Stimulated activated CD4-positive, alpha-beta T cell treated with anti-CD3 and anti-CD28 coated beads, Interleukin-2, amount 100 ng/mL, for 24 hours (primary cell): ENCODE measurements at places on chromosomes 13 and 19.
A peak's percentile ranks its signal among the peaks of the same experiment; 100 is the strongest.

DNA sequence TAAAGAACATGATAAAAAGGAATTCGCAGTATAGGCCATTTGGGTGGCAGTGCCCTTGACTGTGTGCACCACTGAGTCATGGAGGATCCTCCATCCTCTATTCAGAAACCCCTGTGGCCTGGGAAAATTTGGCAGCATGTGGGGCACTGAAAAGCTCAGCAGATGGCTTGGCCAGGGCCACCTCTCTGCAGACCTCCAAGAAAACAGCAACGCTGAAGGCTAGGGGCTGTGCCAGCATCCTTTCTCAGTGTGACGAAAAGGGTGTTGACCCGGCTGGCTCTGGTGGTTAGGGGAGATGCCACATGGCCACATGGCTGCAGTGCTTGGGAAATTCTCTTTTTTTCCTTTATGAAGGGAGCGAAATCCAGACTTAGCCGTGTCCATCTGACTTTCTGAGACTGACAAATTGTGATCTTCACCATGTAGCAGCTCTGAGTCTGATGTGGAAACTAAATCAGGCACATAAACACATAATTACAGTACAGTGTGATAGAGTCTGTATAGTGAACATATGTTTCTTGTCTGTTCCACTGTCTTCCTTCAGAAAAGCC is 178.0 kb downstream of the KCTD12 start:
- DNase-seq, result no peak

DNA sequence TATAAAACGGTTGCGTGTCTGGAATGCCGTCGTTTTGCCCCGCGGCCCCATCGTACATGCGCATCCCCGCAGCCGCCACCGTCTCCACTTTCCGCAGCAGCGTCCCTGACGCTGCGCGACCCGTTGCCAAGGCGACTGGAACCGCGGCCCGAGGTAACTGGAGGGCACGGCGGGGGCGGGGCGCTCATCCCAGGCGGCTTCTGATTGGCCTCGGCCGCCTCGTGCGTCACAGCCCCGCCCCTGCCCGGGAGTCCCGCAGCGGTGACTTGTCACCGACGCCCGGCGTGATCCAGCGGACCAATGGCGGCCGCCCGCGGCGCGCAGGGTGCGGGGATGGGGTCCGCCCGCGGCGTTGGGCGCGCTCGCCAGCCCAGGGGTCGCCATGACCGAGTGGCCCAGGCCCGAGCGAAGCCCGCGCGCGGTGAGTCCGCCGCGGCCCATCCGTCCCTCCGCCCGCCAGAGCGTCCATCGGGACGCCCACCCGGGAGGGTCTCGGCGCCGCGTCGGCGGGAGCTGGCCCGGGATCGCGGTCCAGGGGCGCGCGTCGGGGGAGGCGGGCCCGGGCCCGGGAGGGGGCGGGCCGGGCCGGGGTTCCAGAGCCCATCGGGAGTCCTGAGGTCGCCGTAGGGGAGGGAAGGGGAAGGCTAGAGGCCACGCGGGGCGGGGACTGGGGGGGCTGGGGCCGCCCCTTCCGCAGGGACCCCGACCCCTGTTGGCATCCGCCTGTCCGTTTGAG is at the start of gene ZSCAN1:
Gene ZSCAN1, plus strand, starts transcription at position 285 of the 736 bp plus-strand sequence. CDS start 3,812 bp downstream, outside the sequence.
- DNase-seq, result peak; percentile 43

GRCh38 chr19:13461536-13461935 is 44.7 kb downstream of the CACNA1A start:
- no peak for DNase-seq

- peak; percentile 89 for DNase-seq
These were observed at the start of gene ZNF71 for GRCh38 chr19:56594783-56595547. Gene ZNF71 (plus strand): TSS chr19:56595302. CDS start chr19:56601559, 6,257 bp downstream.

- DNase-seq, result no peak
These were observed 24.1 kb upstream of the TRIM13 start for GRCh38 chr13:49972709-49973108.

GRCh38 chr13:99733346-99733745 is 232.1 kb downstream of the TM9SF2 start:
- DNase-seq, result no peak

GRCh38 chr19:13176345-13176744 is 26.1 kb downstream of the IER2 start:
- DNase-seq, result no peak

DNA sequence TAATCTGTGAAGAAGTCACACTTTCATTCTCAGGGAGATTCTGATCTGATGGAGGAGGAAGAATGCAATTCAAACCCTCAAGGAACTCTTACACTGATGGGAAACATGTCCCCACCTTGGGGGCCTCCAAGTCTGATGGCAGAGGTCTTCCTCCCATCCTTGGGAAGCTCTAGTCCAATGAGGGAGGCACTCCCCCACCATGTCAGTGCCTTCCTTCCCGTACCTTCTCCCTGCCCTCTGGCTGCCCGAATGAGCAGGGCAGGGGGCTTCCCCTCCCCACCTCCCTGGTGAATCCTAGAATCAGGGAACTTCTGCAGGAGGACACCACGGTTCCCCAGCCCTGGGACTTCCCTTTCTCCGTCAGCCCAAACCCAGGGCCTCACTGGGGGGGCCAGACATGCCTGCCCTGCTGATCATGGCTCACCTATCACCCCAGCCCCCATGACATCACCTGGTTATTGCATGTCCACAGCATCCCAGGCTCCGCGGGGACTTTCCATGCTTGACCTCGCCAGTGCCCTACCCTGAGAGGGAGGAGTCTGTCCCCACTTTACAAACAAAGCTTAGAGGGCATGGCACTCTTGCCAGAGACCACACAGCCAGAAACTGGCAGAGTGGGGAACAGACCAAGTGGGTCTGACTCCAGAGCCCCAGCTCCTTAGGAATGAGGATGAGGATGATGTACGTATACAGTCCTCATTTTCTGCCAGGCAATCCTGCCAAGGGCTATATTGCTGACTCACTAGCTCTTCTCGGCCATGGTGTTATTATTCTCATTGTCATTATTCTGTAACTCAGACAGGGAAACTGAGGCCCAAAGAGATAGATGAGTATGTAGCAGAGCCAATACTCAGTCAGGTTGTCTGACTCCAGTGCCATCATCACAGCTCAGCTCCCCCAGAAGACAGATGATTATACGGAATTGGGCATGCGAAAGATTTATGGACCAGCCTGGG is 9.6 kb upstream of the BCL3 start:
- DNase-seq, result no peak

DNA sequence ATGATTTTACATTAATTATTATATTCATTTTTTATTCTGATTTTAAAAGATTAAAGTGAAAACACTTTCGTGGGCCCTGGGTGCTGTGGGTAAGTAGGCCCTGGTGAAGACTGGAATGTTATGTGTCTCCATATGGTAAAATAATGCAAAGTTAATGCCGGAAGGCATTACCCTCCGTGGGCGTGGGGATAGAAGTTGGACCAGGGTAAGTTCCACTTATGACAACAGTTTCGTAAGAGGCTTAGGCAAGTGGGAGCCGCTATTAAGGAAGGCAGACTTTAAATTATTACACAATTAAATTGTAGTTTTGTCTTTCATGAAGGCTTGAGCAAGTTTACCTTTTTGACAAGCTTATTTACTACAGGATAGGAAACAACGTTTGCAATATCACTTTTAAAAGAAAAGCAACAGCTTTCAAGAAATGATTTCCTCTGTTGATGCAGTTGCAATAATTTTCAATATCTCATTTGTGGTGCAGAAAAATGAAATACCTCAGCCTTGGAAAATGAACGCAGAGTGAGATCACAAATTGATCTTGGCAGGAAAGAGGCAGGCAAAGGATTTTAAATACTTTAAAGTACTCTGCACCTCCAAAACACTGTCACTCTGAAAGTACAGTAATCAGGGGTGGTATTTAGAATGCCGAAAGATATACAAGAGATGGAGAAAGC is 310.6 kb downstream of the DCT start:
- no peak for DNase-seq

DNA sequence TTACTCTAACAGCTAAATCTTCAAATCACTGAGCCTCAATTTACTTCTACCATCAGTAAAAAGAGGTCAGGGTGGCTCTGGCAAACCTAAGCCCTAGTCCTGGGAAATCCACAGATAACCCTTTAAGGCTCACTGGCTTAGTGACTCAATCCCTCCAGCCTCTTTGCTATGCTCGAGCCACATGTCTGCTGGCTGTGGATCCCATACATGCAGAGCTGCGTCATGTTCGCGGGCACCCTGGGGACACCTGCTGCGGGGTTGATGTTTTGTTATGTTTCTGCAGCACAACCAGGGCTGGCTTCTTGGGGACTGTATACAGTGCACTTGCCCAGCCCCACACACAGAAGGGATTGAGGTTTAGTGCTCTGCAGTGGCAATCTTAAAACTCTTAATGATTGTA is 41.6 kb upstream of the C13orf42 start:
- DNase-seq, result no peak

GRCh38 chr13:44667943-44668342 is 91.8 kb upstream of the TSC22D1 start:
- DNase-seq, result no peak

- DNase-seq, result no peak
These were observed 70.6 kb upstream of the POMP start for GRCh38 chr13:28588296-28588695.

GRCh38 chr19:7996883-7997282 is 8.6 kb downstream of the ELAVL1 start:
- no peak for DNase-seq

- DNase-seq, result no peak
These were observed 462.9 kb downstream of the ITGBL1 start for GRCh38 chr13:101915331-101915730.

DNA sequence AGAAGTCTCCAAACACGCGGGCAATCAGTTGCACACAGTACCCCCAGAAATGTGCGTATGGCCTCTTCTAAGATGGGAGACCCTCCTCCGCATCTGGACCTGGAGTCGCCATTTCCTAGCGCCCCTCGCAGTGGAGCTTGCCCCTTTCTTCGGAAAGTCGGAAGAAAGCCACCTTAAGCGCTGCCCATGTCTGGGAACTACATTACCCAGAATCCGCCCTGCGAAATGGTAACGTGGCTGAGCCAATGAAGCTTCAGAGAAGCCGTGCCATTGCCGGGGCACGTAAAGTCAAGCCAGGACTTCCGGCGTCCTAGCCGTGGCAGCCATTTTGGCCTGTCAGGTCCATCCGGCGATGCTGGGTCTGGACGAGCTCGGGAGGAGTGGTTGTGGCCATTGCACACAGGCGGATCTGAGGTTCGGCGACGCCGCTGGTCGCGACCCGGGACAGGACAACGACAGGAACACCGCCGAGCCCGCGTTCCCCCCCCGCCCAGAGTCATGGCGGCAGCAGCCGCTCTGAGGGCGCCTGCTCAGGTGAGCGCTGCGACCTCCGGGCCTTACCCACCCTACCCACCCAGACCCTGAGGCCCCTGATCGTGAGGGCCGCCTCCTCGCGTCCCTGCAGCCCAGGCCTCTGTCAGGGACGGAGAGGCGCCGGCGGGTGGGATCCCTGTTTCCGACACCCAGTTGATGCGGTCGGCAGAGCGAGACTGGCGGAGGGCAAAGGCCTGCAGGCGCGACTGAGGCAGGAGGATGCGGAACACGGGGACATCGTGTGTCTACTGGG is at the start of gene ZNF586:
Gene ZNF586, plus strand, starts transcription at position 332 of the 787 bp plus-strand sequence. Its CDS starts 167 bp downstream, at position 499.
- peak; percentile 85 for DNase-seq

DNA sequence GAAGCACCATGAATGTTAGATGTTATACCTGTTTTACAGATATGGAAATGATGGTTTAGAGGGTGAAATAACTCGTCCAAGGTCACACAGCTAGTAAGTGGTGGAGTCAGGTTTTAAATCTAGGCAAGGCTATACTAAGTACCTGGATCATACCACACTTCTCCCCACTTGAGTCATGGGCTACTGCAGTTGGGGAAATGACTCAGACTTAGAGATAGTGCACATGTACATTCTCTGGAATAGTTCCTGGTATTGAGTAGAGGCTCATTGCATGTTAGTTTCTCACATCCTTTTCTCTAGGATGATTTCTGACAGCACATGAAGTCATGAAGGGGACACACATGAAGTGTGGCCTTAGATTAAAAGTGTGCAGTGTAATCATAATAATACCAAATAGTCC is 76.2 kb upstream of the TNFSF11 start:
- DNase-seq, result no peak

DNA sequence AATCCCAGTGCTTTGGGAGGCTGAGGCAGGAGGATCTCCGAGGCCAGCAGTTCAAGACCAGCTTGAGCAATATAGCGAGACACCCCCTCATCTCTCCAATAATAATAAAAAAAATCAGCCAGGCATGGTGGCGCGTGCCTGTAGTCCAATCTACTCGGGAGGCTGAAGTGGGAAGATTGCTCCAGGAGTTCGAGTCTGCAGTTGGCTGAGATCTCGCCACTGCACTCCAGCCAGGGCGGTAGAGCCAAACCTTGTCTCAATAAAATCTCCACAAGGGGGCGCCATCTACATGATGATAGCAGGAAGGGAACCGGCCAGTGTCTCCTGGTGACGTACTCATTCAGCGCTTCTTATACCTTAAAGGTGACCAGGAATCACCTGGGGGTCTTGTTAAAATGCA is 13.6 kb upstream of the C5AR1 start:
- DNase-seq, result peak; percentile 83

GRCh38 chr13:81929988-81930387 is 1589.1 kb upstream of the SPRY2 start:
- no peak for DNase-seq
